ENCODE measurements at places on chromosomes 11 and 22.

DNA sequence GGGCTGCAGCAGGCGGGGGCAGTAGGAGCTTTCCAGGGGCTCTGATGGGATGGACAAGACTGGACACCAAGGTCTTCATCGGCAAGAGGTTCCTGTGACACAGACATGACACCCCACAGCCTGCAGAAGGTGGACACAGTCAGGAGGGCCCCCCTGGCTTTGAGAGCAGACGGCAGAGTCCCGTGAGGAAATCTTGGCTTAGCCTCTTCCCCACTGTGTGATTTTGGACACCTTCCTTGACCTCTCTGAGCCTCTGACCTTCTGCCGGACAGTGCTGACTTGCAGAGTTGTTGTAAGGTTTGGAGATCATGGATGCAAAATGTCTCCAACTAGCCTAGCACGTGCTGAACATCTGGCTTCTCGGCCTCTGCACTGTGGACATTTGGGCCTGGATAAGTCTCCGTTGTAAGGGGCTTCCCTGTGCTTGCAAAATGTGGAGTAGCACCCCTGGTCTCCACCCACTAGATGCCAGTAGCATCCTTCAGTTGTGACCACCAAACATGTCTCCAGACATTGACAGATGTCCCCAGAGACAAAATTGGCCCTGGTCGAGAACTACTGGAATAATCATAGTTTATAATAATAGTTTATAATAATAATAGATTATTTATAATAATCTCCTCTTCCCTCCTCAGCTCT lies 54.6 kb downstream of the MCM5 start:
- DNase-seq, result no peak

- no peak for DNase-seq
These were observed 48.4 kb upstream of the MICAL2 start for GRCh38 chr11:12061851-12062560.

GRCh38 chr22:21766691-21767462 lies 31.3 kb upstream of the YPEL1 start:
- no peak for DNase-seq

DNA sequence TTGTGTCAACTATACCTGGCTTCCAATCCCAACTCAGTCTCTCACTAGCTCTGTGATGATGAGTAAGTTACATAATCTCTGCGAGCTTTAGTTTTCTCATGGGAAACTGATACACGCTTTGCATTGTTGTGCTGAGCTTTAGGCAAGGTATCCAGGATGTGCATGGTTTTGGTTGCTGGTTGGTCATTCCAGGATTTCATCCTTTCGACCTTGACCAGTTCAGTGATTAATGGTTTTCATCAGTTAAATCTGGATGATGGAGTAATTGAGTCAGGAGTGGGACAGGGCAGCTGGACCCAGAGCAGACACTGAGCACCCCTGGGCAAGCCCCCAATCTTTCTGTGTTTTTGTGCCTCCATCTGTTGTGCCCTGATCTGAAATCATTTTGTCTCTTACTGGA lies 417.3 kb upstream of the CADM1 start:
- DNase-seq, result no peak

GRCh38 chr22:46593211-46593681 lies 26.9 kb upstream of the GRAMD4 start:
- no peak for DNase-seq

- DNase-seq, result no peak
These were observed 150.3 kb downstream of the LDLRAD3 start for GRCh38 chr11:36094164-36094563.

GRCh38 chr11:43579919-43580276 lies 100.6 kb upstream of the HSD17B12 start:
- no peak for DNase-seq

DNA sequence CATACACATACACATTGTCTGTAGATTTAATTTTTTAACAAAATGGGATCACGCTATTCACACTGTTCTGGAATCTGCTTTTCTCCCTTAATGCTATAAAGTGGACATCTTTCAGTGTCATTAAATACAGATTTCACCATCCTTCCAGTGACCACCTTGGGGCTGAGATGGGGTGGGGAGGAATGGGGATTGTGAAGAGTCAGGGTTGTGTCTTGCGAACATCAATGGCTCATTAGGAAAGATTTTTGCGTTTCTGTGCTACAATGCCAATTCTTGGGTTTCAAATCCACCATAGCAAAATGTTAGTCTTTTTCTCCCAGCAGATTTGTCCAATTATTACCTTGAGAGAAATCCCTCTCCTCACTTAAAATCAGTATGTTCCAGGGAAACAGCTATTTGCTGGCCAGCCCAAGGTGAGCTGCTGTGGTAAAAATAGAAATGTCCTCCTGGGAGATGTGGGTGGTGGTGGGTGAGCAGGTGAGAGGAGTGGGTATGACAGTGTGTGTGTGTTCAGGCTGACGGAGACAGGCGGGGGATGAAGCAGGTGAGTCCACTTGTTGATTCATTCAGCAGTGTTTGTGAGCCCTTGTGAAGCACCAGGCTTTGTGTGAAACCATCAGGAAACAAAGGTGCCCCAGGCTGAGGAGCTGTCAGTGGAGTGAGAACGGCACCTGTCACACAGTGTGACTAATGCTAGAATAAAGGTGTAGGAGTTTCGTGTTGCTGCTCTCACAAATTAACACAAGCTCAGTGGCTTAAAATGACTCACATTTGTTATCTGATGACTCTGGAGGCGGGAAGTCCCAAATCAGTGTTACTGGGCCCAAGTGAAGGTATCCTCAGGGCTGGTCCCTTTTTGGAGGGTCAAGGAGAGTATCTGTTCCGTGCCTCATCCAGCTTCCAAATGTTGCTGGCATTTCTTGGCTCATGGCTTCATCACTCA lies 1.7 kb upstream of the CBX6 start:
- DNase-seq, result no peak

- DNase-seq, result no peak
These were observed 7.3 kb upstream of the CEP295 start for GRCh38 chr11:93654226-93654625.

- no peak for DNase-seq
These were observed 63.7 kb downstream of the SGSM3 start for GRCh38 chr22:40434106-40434505.

- no peak for DNase-seq
These were observed 117.0 kb downstream of the STIM1 start for GRCh38 chr11:3972431-3972830.

DNA sequence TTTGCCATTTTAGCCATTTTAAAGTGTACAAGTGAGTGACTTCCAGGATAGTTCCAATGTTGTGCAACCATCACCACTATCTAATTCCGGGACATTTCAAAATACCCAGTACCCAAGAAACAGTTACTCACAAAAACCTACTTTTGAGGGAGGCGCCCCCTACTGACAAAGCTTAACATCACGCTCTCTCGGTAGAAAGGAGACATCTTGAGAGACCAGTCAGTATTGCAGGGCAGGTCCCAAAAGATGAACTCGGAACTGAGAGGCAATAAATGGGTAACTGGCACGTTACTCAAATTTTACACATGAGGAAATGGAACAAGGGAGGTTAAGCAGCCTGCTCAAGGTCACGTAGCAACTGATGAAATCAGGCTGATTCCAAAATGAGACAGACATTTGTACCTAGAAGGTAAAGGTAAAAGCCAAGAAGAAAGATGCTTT lies 50.0 kb upstream of the POU2AF1 start:
- DNase-seq, result peak; percentile 19

- no peak for DNase-seq
These were observed 79.6 kb downstream of the BBOX1 start for GRCh38 chr11:27120211-27120610.

GRCh38 chr11:71913756-71914526 lies 14.5 kb downstream of the XNDC1N start:
- no peak for DNase-seq
